T-helper 2 cell (primary cell): ENCODE measurements at places on chromosomes 4 and X.

DNA sequence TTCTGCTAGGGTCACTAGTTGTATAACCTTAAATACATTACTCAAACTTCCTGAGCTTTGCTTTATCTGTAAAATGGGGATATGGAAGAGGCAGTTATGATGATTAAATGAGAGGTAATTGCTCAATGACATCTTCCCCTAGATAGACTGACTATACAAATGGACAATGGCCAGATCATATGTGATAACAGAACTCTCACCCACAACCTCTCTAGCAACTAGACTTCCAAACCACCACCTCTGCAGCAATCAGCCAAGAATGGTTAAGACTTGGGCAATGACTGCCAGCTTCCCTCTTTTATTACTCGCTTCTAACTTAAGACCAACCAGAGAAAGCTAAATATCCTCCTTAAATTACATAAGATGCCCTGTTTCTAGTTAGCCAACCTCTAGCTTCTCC lies 2.9 kb upstream of the SEPSECS start:
- no peak for DNase-seq

- peak; percentile 14 for DNase-seq
These were observed 15.9 kb downstream of the TMEM192 start for GRCh38 chr4:165096776-165097175.

GRCh38 chr4:25826074-25826752 lies 36.6 kb downstream of the SEL1L3 start:
- DNase-seq = no peak

DNA sequence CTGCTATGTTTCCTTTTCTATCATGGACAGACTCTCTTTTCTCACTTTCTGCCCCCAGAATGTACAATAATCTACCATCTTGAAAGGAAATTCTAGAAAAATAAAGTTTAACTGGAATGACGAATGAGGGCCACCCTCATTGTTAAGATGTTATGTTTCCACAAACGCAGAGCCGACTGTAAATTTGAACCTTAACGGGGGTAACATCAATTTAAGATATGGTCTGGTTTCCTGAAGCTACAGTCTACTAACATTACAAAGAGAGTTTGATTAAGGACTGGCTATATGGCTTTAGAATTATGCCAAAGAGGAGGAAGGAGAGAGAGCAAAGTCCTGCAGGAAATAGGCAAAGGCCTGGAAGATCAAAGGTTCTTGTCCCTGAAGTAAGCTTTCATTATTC lies 227.2 kb downstream of the USP46 start:
- DNase-seq = no peak

DNA sequence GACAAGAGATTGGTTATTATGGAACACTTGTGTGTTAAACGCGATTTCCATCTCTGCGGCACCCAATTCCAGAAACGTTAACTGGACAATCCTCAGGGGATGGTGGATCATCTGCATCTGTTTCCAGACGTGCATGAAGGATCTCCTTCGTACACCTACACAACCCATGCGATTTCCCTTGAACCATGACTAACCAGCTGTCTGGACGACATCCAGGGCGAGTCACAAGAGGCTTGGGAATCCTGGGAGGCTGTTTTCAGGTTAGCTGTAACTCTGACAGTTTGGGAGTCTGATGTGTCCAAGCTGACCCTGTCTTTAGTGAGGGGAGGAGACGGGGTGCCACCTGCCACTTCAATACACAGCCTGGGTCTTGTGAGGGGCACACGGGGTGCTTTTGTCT lies 84.5 kb downstream of the GATB start:
- no peak for DNase-seq
